ENCODE measurements at places on chromosomes 2 and 18. TPM values are rescaled to one million over a fixed set of nuclear protein-coding genes. Genes with fewer than 3 reads are reported as not detected.

CTLA4 gene
- not detected for total RNA-seq

CCDC121 gene
- total RNA-seq, result 2.5 TPM

IL36G gene
- not detected for total RNA-seq

ALPP gene
- not detected for total RNA-seq

MYCN gene
- total RNA-seq, result not detected
